DMS 273 treated with DMSO at 0.1 percent for 48 hours (cell line): ENCODE measurements at places on chromosomes 2 and 18.
A peak's percentile ranks its signal among the peaks of the same experiment; 100 is the strongest.

DNA sequence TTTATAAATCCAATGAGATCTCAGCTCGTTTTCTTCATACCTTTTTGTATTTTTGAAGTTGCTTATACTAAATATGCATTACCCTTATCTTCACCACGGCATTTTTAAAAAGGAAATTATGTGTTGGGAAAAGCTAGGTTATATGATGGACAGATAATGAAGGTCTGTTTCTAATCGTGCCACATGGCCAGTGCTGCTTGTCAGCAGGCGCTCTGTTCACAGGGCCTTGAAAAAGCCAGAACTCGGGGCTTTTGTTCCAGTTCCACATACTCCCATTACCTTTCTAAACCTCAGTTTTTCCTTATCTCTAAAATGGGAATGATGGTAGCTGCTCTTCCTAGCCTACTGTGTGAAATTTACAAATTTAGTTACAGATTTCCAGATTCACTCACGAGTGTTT is 42.0 kb downstream of the EPAS1 start:
- DNase-seq = no peak

GRCh38 chr2:46697830-46698323 is 217.7 kb downstream of the MCFD2 start:
- no peak for DNase-seq

GRCh38 chr18:39713961-39714360 is 2148.4 kb upstream of the CELF4 start:
- no peak for DNase-seq

GRCh38 chr2:147174824-147175254 is 670.0 kb upstream of the ACVR2A start:
- DNase-seq = no peak

GRCh38 chr18:3599195-3599594 is 149.2 kb downstream of the TGIF1 start:
- DNase-seq = no peak

DNA sequence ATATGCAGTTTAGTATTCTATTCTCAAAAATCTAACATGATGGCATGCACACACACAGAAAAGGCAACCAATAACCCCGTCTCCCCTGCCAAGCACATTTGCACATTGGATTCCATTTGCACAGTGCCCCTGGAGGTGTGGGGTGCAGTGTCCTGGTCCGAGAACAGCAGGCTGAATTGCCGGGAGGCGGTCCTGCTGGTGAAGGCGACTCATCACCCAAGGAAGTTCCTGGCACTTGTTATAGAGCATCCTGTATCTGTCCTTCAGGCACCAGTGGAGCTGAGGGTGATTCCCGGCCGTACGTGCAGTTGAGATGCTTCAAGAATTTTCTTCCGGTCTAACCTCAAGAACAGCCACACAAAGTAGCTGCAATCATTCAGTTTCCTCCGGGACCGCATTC is 73.0 kb upstream of the RAB12 start:
- DNase-seq = no peak

DNA sequence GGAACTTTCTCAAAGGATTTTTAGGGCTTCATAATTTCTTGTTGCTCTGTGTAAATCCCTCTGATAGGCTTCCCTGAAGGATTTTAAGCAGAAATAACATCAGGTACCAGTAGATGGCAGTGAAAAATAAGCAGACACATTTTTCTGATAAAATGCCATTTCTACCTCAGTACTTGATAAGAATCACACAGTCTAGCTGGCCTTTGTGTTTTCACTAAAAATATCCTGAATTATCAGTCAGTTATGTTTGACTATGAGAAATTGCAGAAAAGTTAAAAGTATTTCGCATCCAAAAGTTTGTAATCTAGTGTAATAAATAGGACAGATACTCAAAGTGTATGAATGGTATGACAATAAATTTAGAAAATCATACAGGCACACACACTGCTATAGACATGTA is 68.7 kb downstream of the DNAJC10 start:
- peak; percentile 7 for DNase-seq

GRCh38 chr2:29155578-29155977 is 40.4 kb downstream of the CLIP4 start:
- DNase-seq = no peak

DNA sequence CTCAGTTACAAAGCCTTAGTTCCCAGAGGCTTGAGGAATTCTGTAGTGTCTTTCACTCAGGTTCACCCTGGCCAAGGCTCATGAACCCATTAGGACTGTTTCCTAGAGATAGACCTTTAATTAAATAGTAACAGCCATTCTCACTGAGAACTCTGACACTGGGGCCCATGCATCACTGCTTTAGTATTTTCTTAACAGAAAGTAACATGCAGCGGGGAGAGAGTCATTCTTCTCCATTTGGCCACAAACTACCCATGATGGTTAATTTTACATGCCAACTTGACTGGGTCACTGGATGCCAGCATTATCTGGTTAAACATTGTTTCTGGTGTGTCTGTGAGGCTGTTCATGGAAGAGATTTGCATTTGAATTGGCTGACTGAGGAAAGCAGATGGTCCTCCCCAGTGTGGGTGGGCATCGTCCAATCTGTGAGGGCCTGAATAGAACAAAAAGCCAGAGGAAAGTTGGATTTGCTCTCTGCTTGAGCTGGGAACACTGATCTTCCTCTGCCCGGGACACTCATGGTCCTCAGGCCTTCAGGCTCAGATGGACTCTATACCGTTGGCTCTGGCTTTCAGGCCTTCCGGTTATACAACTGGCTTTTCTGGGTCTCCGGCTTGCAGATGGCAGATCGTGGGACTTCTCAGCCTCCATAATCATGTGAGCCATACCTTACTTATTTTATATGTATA is 5.6 kb upstream of the CPLX4 start:
- DNase-seq = no peak

GRCh38 chr2:217263756-217264155 is 403.9 kb upstream of the TNP1 start:
- DNase-seq = no peak

DNA sequence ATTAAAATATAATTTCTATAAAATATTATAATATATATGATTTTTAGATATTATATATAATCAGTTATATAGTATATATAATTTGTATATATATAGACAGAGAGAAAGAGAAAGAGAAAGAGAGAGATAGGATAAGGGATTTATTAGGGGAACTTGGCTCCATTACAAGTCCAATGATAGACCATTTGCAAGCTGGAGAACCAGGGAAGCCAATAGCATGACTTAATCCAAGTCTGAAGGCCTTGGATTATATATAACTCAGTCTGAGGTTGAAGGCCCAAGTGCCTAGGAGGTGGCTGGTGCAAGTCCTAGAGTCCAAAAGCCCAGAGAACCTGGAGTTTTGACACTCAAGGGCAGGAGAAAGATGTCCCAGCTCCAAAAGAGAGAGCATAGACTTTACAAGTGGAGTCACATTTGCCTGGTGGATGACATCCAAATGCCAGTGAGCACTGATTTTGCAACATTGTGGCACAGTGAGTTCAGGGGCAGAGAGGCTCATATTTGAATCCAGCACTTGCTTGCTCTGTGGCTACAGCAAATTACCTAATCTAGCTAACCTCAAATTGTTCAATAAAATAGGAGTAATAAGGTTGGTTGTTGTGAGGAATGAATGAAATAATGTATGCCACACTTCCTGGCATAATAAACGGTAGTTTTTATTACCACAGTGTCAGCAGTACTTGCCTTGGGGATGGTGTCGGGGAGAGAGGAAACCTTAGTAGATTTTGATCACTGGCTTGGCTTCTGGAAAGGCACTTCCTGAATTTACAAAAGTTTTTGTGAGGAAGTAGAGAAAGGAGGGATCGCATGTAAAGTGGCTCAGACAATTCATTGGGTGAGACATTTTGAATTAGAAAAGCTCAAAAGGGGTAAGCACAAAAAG is 69.6 kb upstream of the CD28 start:
- DNase-seq = no peak

DNA sequence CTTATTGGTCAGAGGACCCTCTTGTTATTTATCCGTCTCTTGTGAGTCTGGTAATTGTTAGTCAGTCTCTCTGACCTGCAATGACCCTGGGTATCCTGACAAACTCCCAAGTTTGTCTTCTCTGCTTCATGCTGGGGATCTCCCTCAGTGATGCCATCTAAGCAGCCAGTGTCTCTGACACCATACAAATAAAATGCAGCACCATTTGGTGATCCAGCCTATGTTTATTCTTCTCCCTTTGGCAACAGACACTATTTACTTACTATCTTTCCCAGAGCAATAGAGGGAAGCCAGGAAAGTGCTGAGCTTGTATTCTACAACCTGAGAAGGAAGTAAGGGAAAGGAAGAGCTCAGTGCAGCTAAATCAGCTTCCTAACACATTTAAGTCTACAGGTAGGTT is 15.9 kb downstream of the SERPINE2 start:
- no peak for DNase-seq

DNA sequence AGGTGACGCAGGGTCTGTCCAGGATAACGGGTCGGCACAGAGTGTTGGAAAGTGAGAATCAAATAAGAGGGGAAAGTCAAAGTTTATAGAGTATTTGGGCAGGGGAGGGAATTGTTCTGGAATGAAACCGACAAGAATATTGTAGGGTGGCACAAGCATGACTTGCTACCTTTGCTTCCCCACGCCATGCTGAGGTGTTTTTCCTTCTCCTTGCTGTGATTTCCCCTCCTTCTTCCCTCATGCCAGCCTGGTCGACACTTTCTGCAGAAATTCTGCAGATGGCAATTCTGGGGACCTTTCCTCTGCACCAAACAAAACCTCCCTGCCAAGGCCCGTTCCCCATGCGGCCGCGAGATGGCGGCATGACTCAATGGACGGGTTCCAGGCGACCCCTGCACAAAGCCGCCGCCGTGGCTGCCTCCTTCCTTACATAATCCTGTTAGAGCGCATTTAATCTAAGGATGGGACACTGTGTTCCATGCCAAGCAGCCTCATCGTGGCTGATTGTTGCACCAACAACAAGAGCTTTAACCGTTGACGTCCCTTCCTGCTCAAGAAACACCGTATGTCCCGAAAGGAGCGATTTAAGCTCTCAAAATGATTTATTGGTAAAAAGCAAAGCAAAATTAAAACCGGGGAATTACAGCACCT is at the start of gene MRO:
Gene MRO (minus strand): TSS at position 289 of the 651 bp plus-strand sequence. CDS start 10,616 bp downstream, outside the sequence.
- DNase-seq = peak; percentile 36

- no peak for DNase-seq
Measured at GRCh38 chr2:71101656-71102055, 28.4 kb downstream of the MCEE start.

- DNase-seq = no peak
Measured at GRCh38 chr2:148614014-148614321, 30.6 kb upstream of the EPC2 start.

DNA sequence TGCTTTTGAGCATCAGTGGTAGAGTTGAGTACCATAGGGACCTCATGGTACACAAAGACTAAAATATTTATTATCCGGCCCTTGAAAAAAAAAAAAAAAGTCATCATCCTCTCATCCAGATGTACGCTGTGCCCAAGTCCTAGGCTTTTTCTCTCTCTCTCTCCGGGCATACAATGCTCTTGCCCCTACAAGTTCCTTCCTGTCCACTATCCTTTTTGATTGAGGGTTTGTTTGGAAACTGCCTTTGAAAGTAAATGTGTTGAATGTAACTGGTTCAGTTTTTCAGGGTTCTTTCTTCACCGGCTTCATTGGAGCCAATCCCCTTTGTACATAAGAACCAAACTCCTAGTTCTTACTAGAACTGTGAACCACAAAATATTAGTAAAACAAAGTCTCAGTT is 130.3 kb downstream of the MGAT5 start:
- no peak for DNase-seq

- DNase-seq = no peak
Measured at GRCh38 chr2:199144036-199144435, 313.7 kb downstream of the SATB2 start.

GRCh38 chr2:213189001-213189899 is 37.8 kb upstream of the IKZF2 start:
- DNase-seq = no peak

GRCh38 chr2:200687922-200688920 is 102.4 kb downstream of the AOX1 start:
- no peak for DNase-seq

DNA sequence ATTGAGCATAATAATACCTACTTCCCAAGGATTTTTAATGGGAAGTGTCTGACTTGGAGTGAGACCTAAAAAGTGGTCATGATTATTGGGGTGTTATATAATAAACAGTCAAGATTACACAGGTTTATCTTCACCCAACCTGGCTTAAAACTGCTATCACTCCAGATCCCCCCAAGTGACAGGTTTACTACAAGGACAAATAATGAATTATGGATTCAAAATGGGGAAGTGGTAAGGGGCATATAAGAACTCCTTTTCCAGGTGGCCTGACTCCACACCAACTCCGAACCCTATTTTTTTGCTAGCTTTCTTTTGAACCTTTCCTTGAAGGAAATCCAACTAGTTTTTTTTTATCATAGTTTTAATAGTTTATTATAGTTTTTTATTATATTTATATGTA is 663.0 kb upstream of the FANCL start:
- DNase-seq = no peak

DNA sequence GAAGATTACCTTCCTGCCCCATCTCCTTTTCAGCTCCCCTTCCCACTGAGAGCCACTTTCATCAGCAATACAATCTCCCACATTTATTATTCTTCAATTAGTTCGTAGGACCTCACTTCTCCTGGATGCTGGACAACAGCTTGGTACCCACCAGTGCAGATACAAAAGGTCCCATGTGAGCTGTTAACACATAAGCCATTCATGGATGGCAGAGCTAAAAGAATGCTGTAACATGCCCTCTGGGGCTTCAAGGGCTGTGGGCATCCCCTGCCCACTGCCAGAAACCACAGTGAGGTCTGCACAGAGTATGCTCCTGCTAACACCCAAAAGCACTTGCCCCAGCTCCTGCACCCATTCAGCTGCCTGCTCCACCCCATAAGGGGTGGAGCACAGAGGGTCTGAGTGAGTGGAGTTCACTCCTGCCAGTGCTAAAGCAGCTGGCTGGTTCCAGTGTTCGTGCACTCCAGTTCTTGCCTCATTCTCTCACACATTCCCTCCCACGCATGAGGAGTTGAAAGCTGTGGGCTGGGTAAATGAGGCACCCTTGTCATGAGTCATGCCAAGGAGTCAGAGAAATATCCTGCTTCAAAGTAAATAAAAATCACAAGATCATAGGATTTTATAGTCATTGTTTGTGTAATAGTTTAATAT is 305.9 kb upstream of the TMEFF2 start:
- no peak for DNase-seq

- DNase-seq = no peak
Measured at GRCh38 chr18:11310476-11311086, 161.2 kb upstream of the PIEZO2 start.

DNA sequence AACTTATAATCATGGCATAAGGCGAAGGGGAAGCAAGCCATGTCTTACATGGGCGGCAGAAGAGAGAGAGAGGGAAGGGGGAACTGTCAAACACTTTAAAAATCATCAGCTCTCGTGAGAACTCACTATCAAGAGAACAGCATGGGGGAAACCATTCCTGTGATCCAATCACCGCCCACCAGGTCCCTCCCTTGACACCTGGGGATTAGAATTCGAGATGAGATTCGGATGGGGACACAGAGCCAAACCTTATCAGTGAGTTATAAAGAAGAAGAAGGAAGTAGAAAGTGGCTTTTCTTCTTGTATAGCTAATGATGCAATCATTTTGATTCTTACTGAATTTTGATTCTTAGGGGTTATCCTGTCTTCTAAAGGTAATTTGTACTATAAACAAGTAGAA is 51.4 kb downstream of the SMCHD1 start:
- DNase-seq = no peak

- no peak for DNase-seq
Measured at GRCh38 chr2:128591022-128591860, 272.6 kb upstream of the HS6ST1 start.

- DNase-seq = no peak
Measured at GRCh38 chr2:85681372-85681763, 12.8 kb upstream of the GNLY start.

- no peak for DNase-seq
Measured at GRCh38 chr2:238305092-238305862, 15.0 kb upstream of the TRAF3IP1 start.
